ENCODE measurements at places on chromosomes 11 and 22. TPM values are rescaled to one million over a fixed set of nuclear protein-coding genes. Genes with fewer than 3 reads are reported as not detected.

GRCh38 chr11:27213232-27213660 lies 149.8 kb downstream of the CCDC34 start:
- peak; percentile 90 for DNase-seq

GRCh38 chr11:121497176-121497998 lies 44.6 kb upstream of the SORL1-AS1 start:
- DNase-seq: no peak

- DNase-seq: no peak
Observed at GRCh38 chr11:113942256-113942655, 32.7 kb upstream of the HTR3A start.

DNA sequence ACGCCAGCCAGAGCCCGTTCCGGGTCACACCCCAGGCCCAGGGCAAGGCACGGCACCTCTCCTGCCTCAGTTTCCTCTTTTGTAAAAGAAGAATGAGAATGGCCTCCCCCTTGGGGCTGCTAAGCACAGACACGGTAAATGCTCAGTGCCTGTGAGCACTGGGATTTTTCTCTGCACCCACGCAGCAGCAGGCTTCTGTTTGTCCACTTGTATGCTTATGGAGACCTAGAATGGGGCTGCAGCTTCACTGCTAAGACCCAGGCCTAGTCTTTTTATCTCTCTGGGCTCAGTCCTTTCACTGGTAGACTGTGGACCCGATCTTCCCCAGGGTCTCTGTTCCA lies 1327.9 kb downstream of the TBC1D22A start:
- DNase-seq: no peak

DNA sequence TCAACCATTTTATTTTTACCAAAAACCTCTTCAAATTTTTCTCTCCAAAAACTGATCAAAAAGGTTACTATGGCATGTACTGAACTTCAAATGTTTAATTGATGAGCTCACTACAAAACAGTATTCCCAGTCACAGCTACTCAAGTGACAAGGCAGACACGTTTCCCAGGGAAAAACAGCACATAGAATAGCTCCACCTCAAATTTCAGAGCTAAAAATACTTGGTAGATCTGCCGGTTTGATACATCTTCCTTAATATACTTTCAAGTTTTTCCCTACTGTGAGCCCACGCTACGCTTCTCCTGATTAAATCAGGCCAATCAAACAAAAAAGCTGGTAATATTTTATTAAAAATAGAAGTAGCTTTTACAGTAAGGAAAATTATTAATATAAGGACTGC lies 100.4 kb downstream of the EFCAB6 start:
- DNase-seq: no peak

- no peak for DNase-seq
Observed at GRCh38 chr11:69569306-69570200, 71.4 kb upstream of the CCND1 start.

DNA sequence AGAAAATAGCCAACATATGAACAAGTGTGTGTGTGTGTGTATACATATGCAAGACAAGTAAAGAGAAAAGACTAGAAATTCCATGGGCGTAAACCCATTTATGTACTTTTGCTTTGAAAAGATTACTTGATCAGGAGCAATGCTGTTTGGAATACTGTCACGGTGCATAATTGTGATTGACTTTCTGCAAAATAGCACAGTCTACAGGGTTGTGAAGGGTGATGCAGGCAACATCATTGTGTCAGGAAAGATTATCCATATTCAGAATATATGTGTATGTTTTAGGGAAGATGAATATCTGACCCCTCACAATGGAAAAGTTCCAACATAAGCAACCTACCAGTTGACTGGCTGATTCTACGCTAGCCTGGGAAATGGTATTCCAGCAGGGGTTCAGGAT lies 307.7 kb downstream of the JRKL start:
- DNase-seq: no peak

- no peak for DNase-seq
Observed at GRCh38 chr22:20244691-20245576, 23.2 kb downstream of the RTN4R start.

DNA sequence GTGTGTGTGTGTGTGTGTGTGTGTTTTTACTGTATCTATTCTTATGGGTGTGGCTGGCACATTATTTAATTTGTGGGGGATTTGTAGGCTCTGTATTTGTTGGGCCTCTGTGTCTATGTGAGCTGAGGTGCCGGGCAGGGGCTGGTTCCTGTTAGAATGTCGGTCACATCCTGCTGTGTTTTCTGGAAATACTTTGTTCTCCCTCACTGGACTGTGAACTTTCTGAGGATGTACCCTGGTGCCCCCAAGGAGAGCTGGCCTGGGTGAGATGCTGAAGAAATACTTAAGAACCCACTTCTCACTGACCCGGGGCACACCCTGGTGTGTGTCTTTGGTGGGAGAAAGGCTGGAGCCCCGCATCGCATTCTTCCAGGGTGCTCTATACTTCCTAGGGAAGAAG lies 28.6 kb downstream of the KIAA1671 start:
- DNase-seq: no peak

- DNase-seq: no peak
Observed at GRCh38 chr11:78868563-78868962, 293.9 kb upstream of the NARS2 start.

GRCh38 chr11:126929179-126930061 lies 71.2 kb downstream of the KIRREL3 start:
- no peak for DNase-seq

- DNase-seq: no peak
Observed at GRCh38 chr22:46366801-46367706, 31.5 kb downstream of the TRMU start.

GRCh38 chr11:77131560-77131959 lies 3.5 kb downstream of the MYO7A start:
- DNase-seq: no peak

- no peak for DNase-seq
Observed at GRCh38 chr11:122275508-122275907, 159.5 kb upstream of the BLID start.

DNA sequence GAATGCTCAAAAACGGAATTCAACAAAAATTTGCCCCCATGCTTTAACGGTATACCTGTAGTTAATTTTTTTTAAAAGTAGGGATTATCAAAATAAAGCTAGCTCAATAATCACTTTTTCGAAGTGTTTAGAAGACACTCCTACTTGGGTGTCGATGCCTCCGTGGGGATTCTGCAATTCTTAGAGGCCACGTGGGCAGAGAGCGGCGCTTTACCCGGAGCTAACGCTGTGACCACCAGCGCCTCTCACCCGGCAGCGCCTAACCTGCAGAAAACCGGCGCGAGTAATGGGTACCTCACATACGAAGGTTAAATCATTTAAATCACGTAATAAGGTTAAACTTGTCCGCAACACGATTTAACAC lies 583 bp downstream of the TAF1D start:
- DNase-seq: peak; percentile 67

DNA sequence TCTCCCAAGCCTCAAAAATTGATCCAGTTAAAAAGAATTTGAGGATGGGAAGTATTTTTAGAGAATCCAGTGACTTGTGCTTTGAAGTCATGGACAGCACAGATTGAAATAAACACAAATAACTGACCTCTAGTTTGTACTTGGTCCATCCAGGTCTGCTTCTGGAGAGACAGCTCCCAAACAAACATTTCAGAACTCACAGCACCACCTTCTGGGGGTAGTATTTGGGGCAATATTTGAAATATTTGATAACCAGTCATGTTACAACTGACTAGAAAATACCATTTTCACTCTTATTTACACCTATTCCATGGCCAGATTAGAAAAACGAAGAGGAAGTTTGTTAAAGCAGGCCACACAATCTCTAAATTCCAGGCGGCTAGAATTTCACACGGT lies 56.2 kb downstream of the CTSC start:
- peak; percentile 5 for DNase-seq

- no peak for DNase-seq
Observed at GRCh38 chr11:81941998-81942397, 791.7 kb downstream of the FAM181B start.

GRCh38 chr22:32926600-32926999 lies 125.1 kb downstream of the TIMP3 start:
- peak; percentile 9 for DNase-seq

- DNase-seq: no peak
Observed at GRCh38 chr11:85695546-85695945, 9.6 kb upstream of the CCDC89 start.

GRCh38 chr11:75588051-75588481 lies 26.0 kb downstream of the SERPINH1 start:
- DNase-seq: no peak

GRCh38 chr11:46345881-46346484 lies 1.3 kb upstream of the DGKZ start:
- no peak for DNase-seq

- no peak for DNase-seq
Observed at GRCh38 chr11:107830915-107831540, 27.6 kb downstream of the SLC35F2 start.

DNA sequence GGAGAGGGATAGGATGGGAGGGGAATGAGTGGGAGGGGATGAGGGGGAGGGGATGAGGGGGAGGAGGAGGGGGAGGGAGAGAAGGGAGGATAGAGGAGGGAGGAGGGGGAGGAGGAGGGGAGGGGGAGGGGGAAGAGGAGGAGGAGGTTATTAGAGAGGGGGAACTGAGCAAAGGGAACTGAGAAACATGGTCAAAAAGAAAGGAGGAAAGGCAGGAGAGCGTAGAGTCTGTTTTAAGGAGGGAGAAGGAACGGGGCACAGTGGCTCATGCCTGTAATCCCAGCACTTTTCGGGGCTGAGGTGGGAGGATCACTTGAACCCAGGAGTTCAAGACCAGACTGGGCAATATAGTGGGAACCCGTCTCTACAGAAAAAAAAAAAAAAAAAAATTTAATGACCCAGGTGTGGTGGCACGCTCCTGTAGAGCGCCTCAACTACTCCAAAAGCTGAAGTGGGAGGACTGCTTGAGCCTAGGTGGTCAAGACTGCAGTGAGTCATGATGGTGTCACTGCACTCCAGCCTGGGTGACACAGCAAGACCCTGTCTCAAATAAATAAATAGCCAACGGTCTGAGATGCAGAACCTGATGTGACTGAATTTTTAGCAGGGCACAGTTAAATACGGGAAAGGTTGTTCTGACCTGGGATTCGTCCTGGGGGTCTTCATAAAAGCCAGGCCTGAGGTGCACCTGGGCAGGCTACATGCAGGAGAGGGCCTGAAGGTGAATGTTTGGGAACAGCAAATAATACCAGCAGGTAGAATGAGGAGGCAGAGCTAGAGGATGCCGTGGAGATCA lies 4.0 kb downstream of the B3GNT6 start:
- no peak for DNase-seq

DNA sequence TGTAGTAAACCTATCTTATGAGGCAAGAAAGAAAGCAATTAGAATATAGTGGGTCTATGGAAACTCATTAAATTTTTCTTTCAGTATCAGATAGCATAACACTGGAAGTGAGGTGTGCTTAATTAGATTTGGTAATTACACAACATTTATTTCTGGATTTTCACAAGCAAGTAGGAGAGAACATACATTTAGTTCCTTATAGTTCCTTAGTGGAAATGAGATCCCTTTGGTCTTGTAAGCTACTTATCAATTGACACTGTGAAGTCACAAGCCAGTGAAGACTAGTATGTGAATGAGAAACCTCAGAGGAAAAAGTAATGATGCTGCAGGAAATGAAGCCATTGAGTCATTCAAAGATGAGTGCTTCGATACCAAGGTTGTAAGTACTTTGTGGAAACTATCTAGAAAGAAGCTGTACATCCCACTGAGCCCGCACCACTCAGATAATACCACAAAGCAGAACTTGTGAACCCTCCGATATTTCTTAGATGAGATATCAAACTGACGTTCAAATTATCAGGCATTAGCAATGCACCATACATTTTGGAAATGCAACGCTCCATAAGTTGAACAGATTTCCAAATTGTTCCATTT lies 53.5 kb downstream of the ENTHD1 start:
- DNase-seq: no peak

DNA sequence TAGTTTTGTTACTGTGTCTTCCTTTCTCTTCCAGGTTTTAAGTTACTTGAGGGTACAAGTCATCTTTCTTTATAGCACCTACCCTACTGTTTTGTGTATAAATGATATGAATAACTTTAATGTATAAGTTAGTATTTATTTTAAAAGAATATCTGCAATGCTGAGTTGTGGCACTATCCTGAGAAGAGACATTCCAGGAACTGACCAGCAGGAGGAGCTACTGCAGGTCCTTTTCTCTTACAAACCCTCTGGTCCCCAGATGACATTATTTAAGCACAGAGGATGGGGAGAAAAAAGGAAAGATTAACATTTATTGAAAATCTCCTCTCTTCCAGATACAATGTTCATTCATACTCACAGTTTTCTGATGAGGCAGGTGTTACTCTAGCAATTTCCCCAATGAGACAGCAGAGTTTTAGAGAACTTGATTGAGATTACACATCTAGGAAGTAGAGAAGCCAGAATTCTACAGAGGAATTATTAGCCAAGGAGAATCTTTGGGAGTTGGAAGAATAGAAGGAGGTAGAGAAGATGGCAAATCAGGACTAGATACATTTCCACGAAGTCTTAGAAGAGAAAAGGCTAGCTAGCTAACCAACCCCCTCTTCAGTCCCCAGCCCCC lies 541.2 kb upstream of the API5 start:
- no peak for DNase-seq

DNA sequence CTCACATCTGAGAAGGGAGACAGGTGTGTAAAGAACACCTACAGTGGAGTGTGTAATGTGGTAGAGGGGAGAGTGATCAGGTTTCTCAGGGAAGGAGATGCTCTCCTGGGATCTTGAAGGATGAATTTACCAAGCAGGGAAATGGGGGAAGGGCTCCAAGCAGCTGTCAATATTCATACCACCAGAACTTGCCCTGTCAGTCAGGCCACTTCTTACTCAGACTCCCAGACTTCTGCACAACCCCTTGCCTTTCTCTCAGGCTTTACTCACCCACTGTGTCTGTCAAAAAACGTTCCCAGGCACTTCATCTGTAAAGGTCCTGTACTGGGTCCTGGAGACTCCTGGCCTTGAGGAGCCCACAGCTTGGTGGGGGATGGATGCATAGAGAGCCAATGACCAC lies 14.0 kb upstream of the FCHSD2 start:
- DNase-seq: peak; percentile 29

- DNase-seq: no peak
Observed at GRCh38 chr22:38729946-38730345, 24.2 kb downstream of the GTPBP1 start.

- DNase-seq: no peak
Observed at GRCh38 chr11:8266246-8267241, 2.9 kb upstream of the LMO1 start.

Gene CHRM1
- not detected for total RNA-seq

Gene MN1
- total RNA-seq: 0.11 TPM

Gene KDM4E
- not detected for total RNA-seq

Gene POU2AF3
- not detected for total RNA-seq

Gene DAGLA
- total RNA-seq: 4.0 TPM

Gene CARD18
- not detected for total RNA-seq

Gene C22orf39
- total RNA-seq: 21.0 TPM

Gene CABP4
- 1.2 TPM for total RNA-seq

Gene TRIM49D2
- total RNA-seq: not detected

Gene CDC45
- 67.6 TPM for total RNA-seq

Gene CAPRIN1
- 260 TPM for total RNA-seq

Gene SLC29A2
- not detected for total RNA-seq

Gene KCNJ4
- not detected for total RNA-seq

Gene TRPC6
- total RNA-seq: not detected

Gene CENPM
- 47.1 TPM for total RNA-seq
